ENCODE measurements at places on chromosomes 2 and 18. TPM values are rescaled to one million over a fixed set of nuclear protein-coding genes. Genes with fewer than 3 reads are reported as not detected.
A peak's percentile ranks its signal among the peaks of the same experiment; 100 is the strongest.

DNA sequence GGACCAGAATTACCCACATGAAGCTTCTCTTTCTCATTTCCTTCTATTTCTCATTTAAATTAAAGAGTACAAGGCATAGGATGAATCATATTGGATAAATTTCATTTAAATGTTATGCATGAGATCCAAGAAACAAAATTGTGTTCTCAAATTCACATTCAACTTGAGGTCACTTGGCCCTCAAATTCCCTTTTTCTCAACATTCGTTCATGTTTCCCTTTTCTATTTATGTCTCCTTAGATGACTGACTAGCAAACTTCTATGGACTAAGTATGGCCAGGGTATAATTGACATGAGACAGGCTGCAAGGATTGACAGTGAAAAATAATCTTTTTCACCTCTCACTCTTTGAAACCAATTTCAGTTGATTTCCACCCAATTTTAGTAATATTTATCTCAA lies 4.0 kb upstream of the LDLRAD4 start:
- DNase-seq = no peak

DNA sequence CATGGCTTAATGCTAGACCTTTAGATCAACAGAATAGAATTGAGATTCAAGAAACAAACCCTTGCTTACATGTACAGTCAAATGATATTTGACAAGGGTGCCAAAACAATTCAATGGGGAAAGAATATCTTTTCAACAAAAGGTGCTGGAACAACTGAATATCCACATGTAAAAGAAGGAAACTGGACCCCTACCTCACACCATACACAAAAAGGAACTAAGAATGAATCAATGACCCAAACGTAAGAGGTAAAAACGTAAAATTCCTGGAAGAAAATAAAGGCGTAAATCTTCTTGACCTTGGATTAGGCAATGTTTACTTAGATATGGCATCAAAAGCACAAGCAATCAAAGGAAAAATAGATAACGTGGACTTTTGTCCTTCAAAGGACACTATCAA lies 43.1 kb downstream of the BAZ2B start:
- no peak for DNase-seq

DNA sequence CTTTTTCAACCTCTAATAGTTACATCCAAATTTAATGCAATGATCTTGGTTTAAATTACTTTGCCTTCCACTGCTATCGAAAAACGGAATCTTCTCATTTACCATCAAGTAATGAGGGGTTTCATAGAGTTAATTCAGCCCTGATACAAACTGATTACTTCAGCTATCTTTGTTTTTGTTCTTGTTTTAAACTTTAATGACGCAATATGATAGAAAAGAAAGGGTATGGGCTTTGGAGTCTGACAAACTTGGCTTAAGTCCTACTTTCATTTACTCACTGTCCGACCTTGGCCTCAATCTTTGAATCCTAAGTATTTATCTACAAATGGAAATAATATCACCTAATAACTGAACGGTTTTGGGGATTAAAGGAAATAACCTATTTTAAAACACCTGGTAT lies 16.1 kb downstream of the ADAM17 start:
- peak; percentile 80 for DNase-seq

DNA sequence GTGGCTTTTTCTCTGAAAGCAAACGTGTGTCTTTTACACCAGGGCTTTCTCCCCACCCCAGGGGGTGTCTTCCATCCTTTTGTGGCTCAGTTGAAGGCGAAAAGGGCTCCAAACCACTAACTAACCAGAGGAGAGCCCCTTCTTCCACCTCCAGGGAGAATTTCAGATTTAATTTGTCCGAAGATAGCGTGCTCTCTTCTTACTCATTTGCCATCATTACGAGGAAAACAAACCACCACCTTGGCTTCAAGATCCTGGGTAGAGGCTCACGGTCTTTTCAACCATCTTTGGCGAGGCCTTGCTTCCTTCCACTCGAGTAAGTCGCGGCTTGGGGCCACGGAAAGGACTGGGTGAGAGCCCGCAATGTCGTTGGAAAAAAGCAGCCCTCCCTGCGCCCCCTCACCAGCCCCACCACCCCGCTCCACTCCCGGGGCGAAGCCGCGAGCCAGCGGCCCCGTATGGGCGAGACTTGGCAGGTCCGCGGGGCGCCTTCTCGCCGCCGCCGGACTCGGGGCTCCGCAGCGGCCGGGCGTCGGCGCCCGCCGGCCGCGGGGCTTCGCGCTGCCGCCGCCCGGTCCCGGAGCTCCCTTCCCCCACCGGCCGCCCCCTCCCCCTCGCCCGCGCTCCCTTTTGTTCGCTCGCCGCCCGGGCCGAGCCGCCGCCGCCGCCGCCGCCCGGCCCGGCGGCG lies 1.7 kb upstream of the ZNF532 start:
- DNase-seq = peak; percentile 53

DNA sequence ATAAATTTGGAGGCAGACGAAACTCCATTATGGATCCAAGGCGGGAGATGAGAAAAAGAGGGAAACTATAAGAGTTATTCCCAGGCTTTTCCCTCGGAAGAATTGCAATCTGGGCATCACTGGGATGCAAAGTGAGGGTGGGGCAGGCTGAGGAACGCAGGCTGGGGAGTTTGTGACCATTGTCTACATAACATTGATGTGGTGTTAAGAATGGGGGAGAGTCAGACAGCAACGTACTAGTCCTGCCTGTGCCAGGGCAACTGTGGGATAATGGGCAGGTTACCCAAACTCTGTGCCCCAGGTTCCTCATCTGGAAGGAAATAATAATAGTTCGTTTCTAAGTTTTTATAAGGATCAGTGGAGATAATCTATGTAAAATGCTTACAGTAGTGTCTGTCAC lies 84.4 kb upstream of the SIX2 start:
- DNase-seq = no peak

- no peak for DNase-seq
These were observed 62.5 kb downstream of the SERTAD2 start for GRCh38 chr2:64591188-64591587.

DNA sequence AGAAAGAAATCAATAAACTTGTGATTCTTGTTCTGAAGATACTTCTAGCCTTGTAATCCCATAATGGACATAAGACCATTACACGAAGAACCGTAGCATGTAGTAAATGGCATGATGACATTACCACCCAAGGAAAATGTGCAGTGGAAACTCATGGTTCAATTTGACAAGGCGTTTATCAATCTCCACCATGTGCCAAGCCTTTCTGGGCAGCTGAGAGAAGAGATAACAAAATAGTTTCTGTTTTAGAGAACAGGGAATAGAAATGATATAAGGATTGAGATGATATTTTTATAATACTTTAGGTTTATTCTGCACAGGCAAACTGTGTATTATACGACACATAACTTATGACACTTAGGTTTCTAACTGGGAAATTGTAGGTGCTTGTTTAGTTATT lies 19.2 kb downstream of the ABI2 start:
- DNase-seq = no peak

DNA sequence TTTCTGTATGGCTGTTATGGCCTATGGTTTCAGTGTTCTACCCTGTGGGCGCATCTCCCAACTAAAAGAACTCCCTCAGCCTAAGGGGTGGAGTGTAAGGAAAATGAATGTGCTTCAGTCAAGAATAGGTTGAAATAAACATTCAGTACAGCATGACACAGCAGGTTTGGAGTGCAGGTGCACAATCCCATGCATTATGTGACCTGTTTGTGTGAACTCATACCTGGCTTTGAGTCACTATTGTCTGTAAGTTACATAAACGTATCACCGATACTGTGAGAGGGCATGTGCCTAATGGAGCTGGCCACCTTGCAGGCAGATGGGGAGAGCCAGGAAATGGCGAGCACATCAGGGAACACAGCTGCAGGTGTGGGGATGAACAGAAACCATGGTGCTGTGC lies 216.0 kb downstream of the DSEL start:
- no peak for DNase-seq

Gene SGO2
- 12.1 TPM for total RNA-seq

Gene MC4R
- total RNA-seq = not detected

Gene EHBP1
- total RNA-seq = 140 TPM

Data from fibroblast of villous mesenchyme (primary cell).